ENCODE measurements at places on chromosomes 12 and 14. TPM values are rescaled to one million over a fixed set of nuclear protein-coding genes. Genes with fewer than 3 reads are reported as not detected.

DNA sequence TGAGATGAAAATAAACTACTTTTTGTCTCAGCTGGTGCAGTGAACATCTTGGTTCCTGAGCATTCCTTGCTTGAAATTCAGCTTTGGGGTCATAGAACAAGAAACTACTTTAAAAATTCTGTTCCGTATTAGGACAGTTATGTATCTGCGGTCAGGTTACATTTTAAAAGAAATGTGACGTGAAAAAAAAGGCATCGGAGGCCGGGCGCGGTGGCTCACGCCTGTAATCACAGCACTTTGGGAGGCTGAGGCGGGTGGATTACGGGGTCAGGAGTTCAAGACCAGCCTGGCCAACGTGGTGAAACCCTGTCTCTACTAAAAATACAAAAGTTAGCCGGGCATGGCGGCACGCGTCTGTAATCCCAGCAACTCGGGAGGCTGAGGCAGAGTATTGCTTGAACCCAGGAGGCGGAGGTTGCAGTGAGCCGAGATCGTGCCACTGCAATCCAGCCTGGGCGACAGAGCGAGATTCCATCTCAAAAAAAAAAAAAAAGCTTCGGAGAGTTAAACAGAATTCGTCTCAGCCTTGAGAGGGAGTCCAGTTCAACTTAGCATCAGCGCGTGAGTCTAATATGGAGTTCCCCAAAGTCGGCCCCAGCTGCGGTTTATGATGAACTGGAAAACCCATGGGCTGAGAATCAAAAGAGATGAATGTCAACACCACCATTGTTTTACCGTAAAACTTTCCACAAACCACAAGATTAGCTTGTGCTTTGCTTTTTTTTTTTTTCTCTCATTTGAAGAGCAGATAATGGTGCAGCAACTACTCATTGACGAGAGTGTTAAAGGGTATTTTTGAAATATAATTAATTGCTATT lies 2.1 kb upstream of the SLC2A13 start:
- DNase-seq = no peak

GRCh38 chr12:132259364-132259871 lies 70.0 kb downstream of the GALNT9 start:
- DNase-seq = no peak

DNA sequence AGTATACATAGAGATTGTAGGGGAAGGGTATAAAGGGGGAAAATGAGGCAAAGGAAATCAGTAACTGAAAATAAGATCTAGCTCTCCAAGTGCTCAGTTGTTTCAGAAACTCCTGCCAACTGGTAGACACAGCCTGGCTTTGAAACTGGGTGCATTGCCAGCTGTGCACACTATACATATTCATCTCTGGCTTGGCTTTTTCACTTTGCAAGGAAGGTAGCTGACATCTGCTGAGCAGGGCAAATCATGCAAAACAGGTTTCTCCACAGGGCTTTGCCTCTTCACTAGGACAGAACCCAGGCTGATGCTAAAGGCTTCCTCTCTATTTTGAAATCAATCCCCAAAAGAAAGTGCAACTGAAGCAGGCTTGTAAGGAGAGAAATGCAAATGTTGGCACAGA lies 101.5 kb downstream of the HELB start:
- no peak for DNase-seq

DNA sequence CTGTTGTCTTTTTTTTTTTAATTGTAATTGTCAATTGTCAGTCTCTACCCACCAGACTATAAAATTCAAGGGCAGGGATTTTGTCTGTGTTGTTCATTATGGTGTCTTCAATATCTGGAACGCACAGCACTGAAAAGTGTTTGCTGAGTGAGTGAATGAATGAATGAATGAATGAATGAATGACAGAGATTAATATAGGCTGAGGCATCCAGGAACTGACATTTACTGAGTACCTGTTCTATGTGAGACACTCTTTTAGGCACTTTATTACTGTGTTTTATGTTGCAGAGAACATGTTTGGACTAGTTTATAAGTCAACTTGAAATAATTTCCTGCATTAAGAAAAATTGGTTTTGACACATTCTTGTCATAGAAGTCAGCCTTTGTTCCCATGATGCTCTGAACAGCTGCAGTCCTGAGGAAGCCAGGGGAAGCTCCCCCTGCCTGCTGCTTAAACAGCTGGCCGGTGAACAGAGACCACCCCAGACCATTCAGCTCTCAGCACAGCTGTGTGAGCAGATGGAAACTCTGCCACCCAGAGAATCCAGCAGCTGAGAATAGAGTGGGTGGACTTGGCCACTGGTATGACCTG lies 160.7 kb upstream of the CCND2 start:
- DNase-seq = peak; percentile 10

DNA sequence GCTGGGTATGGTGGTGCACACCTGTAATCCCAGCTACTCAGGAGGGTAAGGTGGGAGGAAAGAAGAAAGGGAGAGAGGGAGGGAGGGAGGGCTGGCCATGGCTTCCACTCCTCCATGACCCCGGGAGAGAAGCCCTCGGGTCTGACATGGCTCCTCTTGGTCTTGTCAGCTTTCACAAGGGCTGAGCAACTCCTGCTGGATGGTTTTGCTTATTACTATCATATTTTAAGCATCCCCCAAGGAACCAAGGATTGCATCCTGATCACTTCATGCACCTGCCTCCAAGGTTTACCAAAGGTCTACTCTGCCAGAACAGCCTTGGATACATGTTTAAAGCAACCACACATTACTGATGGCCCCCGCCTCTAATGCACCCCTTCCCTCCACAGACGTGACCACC lies 28.0 kb upstream of the NCOR2 start:
- no peak for DNase-seq

DNA sequence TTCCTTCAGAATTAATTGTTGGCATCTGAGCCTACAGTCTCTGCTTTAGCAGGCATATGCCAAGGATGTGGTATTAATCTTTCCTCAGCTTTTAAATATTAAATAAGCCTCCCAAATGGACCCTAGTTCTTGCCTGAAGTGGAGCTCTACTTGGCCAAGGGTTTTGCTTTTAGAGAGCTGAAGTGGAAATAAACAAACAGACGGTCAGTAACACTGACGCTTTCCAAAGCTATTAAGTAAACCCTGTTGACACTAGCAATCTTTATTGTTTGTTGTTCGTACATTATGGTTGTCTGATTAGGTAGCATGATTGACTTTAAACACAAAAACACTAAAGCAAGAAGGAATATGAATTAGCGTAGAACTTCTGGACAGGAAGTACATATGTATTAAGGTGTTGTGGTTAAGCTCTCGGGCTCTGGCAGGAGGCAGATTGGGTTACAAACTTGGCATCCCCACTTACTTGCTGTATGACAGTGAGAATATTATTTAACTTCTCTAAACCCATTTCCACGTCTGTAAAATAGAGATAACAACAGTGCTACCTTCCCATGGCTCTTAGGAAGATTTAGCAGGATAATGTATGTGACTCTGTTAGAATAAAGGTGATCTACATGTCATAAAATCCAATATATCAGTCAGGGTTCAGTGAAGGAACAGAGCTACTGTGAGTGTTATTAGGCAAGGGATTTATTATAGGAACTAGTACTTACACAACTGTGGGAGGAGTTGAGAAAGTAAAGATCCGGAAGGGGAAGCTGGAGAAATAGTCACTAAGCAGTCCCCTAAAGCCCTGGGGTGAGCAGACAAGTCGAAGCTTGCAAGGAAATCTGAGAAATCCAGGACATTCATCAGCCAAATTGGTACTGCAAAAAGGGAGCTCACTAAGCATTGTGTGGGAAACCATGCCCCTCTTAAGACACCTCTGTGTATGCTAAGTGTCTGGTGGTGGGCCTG lies 92.2 kb upstream of the ATF7IP start:
- no peak for DNase-seq

Gene PLD4
- total RNA-seq = 1.2 TPM

Gene MOAP1
- 22.4 TPM for total RNA-seq

Gene GLT1D1
- total RNA-seq = 0.17 TPM
